HTR-8/SVneo (cell line): ENCODE measurements at places on chromosomes 2 and 18.
A peak's percentile ranks its signal among the peaks of the same experiment; 100 is the strongest.

GRCh38 chr2:136068581-136069227, 49.2 kb downstream of the CXCR4 start:
- no peak for DNase-seq

- peak; percentile 45 for DNase-seq
Observed at GRCh38 chr2:177147093-177147694, 65.4 kb upstream of the HNRNPA3 start.

DNA sequence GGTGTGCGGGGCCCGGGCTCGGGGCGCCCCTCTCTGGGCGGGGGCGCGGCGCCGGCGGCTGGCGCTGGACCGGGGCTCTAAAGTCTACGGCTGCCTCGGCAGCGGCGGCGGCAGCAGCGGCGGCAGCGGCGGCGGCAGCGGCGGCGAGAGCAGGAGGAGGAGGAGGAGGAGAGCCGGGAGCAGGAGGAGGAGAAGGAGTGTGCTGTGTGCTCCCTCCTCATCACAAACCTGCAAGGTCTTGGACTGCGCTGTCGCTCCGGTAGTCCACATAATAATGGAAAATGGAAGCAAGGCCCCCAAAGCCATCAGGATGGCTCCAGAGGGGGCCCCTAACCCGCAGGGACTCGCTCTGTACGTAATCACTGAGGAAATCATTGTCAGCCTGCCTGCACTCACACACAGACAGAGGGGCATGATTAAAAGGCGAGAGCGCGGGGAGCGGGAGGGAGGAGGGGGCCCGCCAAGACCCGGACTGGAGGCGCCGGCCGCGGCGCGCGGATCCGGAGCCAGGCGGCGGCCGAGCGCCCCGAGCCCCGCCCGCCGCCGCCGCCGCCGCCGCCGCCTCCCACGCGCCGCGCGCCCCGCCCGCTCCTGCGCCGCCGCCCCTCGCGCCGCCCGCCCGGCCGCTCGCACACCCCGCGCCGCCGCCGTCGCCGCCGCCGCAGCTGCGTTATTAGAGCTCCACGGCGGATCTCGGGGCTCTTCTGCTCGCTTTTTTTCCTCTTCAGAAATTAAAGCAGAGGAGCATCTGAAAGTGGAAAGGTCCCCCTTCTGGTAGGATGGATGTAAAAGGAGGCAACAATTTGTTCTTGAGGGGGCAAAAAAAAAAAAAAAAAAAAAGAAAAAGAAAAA, at the start of gene ZNF521:
Gene ZNF521, minus strand, starts transcription at position 390 of the 852 bp plus-strand sequence. CDS start 1,220 bp downstream, outside the sequence.
- peak; percentile 29 for DNase-seq

DNA sequence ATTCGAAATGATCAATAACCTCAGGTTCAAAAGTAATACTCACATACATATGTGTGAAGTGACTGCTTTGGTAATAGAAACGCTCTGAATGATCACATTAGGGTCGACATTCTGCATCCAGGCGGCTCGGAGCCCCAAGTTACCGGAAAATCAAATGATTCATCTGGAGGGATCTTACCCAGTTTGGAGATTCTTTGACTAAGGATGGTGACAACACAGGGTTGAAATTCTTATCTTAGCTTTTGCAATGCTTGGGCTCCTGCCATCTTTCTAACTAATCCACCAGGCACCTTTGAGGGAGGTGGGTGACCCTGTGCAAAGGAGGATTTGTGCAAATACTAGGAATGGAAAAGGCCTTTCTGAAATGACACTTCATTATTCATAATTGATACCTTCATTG, 10.8 kb downstream of the GBX2 start:
- DNase-seq = no peak

DNA sequence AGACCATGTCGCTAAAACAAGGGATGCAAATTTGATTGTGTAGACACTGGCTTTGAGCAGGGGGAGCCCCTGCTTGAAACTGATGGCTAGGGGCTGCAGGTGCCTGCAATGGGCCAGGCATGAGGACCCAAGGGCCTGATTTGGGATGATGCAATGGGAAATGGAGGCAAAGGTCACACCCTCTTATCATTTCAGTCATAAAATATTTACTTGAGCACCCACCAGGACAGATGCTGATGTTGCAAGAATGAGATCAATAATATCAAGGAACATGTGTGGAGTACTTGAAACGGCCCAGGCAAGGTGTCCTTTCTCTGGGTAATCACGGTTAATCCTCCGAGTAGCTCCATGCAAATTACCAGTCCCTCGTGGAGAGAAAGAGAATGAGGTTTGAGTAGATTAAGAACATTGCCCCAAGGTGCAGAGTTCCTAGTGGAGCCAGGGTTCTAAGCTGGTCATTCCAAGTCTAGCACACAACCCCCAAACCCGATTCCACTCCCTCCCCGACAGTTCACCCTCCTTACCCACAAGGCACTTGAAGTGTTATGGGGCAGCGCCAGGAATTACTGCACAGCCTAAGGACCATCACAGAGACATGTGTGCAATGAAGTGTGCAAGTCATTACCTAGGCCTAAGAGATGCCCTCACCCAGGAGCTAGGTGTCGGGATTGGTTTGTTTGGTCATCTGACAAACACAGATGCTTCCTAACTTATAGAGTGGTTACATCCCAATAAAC, 14.0 kb upstream of the TMBIM1 start:
- no peak for DNase-seq

DNA sequence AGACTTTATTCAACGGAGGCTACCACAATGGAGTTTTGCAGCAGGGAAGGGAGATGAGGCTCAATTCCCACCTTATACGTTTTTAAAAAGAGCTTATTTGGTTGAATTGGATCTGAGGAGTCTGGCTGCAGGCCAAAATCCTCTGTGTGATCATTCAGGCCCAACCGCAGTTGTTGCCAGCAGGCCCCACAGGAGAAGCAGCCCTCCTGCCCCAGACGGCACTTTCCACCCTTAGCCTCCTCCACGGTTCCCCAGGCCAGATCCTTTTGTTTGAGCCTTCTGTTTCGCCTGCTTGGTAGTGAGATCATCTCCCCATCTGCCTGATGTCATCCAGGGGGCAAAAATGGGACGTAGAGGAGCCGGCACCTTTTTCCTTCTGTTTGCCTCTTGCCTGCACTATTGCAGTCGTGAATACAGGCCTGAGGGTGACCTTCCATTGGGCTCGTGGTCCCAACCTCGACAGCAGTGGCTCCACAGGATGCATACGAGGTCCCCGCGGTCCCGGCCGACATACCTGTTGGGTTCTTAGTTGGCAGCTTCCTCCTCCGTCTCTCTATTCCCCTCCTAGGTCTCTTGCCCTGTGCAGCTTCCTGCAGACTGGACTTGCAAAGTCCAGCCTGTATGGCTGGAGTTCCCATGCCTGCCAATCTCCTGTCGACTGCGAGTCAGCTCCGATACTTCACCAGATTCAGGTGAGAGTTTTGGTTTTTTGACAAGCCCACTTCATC, 9.3 kb upstream of the GPR35 start:
- DNase-seq = no peak
